ENCODE measurements at places on chromosomes 7 and 10. TPM values are rescaled to one million over a fixed set of nuclear protein-coding genes. Genes with fewer than 3 reads are reported as not detected.

Gene CYCS
- 148 TPM for polyA plus RNA-seq

Gene TAS2R41
- polyA plus RNA-seq, result not detected

Gene ADARB2
- not detected for polyA plus RNA-seq

Gene CNTNAP2
- polyA plus RNA-seq, result not detected

Gene ACSM6
- polyA plus RNA-seq, result not detected

Gene PRKAR2B
- polyA plus RNA-seq, result 0.93 TPM

Data from CD8-positive, alpha-beta memory T cell (primary cell).